ENCODE measurements at places on chromosomes 7 and 10.

GRCh38 chr7:106891548-106892410, 26.7 kb downstream of the PIK3CG start:
- no peak for DNase-seq

- no peak for DNase-seq
These were observed 26.8 kb upstream of the C7orf33 start for GRCh38 chr7:148563583-148564274.

DNA sequence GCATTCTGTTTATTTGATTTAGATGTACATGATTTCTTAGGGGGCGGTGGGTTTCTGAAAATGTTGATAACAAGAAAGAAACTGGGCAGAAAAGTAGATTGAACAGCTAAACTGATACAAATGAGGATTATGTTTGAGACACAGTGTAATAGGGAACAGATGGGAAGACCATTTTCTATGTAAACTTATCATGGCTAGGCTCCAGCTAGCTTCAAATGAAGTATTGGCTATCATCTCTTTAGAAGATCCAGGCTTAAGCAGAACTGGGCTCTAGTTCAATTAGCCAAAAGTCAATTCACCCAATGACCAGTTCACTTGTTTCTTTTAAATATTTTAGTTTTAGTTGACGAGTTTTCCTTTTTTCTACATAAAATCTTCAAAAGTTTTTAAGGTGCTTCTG, 639.5 kb downstream of the ANKRD7 start:
- DNase-seq, result no peak

GRCh38 chr7:31171984-31172383, 119.9 kb downstream of the ADCYAP1R1 start:
- no peak for DNase-seq

GRCh38 chr7:24052572-24053260, 231.3 kb upstream of the NPY start:
- DNase-seq, result no peak

- DNase-seq, result no peak
These were observed 109.8 kb upstream of the IL6 start for GRCh38 chr7:22617166-22617565.

GRCh38 chr7:54097886-54098285, 444.3 kb upstream of the VSTM2A start:
- DNase-seq, result no peak
